ENCODE measurements at places on chromosomes 5 and 9.
A peak's percentile ranks its signal among the peaks of the same experiment; 100 is the strongest.

DNA sequence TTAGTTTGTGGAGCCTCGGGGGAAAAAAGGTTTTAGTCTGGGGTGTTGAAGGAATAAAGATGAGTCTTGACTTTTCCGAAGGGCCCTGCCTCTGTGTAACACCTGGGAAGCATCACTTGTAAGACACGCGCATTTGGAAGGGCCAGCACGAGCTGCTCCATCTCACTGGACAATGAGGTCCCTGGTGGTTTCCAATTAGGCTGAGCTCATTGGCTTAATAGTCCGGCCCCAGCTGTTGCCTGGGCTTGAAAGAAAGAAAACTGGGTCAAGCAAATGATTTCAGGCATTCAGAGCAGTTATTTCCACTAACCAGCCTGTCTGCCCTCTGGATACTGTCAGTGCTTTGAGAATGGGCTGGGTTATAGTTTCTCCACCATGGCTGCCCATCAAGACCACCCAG is 64.5 kb downstream of the NSUN2 start:
- no peak for DNase-seq

- no peak for DNase-seq
Observed at GRCh38 chr5:123094919-123095797, 6.1 kb downstream of the PRDM6 start.

- no peak for DNase-seq
Observed at GRCh38 chr9:97923529-97924108, 1.3 kb upstream of the TRMO start.

GRCh38 chr5:66246608-66247007 is 102.5 kb downstream of the SREK1 start:
- peak; percentile 22 for DNase-seq

- no peak for DNase-seq
Observed at GRCh38 chr5:100838048-100838473, 65.0 kb downstream of the ST8SIA4 start.

DNA sequence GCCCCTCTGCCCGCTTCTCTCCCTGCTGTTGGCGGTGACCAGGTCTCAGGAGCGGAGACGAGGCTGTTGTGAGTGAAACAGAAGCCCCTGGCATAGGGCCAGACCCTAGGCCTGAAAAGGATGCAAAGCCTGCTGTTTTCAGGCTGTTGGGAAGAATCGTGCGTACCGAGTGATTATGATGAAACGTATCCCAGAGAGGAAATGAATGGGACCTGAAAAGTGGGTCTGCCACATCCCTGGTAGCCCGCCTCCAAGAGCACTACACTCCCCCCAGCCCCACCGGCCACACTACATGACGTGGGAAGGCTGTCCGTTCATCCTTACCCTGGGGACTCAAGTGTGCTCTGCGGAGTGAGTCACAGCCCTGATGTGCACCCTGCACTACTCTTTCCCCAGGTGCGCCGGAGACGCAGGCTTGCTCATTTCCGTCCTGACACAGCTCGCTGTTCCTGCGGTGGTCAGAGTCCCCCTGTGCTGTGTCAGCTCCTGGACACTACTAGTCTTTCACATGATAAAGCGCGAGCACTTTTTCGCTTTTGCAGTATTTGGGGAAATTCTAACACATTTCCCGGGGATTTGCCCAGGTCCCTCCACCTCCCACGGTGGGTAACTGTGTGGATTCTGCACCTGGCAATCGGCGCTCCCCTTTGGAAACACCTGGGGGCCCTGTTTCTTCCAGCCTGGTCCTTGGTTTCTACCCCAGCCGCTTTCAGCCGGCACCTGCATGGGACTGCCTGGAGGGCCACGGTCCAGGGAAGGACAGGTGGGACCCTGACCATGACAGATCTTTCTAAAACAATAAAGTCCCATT is 91.5 kb downstream of the ANKRD33B start:
- no peak for DNase-seq

GRCh38 chr5:137129886-137130680 is 369.0 kb downstream of the SPOCK1 start:
- no peak for DNase-seq

- no peak for DNase-seq
Observed at GRCh38 chr9:120532475-120532874, 47.5 kb downstream of the CDK5RAP2 start.

DNA sequence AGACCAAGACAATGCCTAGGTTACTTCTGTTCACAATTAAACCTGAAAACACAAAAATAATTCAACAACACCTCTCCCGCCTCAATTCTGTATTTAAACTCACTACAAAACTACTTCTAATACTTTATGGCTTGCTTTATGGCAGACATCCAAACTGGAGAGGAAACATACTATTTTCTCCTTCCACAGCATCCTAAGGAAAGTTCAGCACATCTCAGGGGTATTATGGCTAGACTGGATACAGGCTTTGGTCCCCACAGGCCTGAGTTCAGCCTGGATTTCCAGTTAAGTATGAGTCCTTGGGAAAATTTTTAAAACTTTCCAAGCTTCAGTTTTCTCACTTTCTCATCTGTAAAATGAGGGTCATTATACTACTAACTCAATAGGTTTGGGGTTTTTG is 480.2 kb downstream of the CAAP1 start:
- no peak for DNase-seq

DNA sequence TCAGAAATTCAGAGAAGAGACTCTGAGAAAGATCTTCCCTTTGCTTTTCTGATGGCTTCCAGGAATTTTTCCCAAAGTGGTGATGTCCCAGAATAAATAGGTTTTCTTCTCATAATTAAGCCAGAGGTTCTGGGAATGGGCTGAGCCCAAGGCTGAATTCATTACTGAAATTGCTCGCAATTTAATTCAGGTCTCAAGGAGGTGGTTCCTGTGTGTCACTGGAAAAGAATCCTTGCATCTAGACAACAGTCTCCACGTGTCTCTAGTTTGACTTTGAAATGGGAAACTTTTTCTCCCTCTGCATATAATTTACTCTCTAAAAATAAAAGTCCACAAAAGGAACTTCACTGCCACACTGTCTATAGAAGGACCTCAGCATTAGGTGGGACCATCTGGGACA is 27.8 kb upstream of the STX17 start:
- no peak for DNase-seq

- DNase-seq: no peak
Observed at GRCh38 chr5:164345173-164345849, 839.9 kb downstream of the MAT2B start.

GRCh38 chr9:21902136-21902535 is 92.1 kb downstream of the CDKN2A start:
- no peak for DNase-seq

DNA sequence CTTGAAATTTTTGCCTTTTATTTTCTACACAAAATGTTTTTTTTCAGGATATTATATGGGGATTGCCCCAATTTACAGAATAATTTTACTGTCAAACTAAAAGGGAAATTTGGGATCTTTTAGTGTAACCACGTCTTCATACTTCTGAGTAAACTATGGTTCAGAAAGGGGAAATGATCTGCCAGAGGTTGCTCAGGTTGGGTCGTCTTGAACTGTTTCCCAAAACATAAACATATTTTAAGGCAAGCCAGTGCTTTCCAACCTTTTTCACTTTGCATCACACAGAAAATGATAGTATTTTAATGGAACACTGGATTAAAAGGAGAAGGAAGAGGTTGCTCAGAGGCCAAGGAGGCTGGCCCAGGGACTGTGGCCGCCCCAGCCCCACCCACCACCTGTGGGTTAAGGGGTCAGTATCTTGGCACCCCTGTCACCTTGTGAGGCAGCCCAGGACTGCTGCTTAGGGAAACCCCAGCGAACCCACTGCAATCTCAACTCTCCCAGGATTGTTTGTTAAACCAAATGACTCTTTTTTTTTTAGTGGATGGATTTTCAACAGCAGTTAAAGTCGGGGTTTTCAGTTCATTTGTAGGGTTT is 142.7 kb upstream of the DHFR start:
- DNase-seq: no peak

DNA sequence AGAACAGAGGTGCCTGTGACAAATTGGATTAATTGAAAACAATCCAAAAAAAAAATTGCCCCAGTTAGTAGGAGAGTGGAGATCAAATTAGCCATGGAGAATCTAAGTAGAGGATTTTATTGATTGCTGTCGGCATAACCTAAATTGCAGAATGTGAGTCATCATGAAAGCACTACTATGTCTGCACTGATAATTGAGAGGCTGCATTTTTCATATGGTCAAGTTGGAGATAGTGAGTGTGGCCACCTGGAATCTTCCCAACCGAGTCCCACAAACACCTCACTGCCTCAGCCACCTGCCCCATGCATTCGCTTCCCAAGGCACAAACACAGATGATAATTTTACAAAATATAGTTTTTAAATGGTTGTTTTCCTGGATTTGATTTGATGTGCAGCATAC is 123.7 kb downstream of the NTRK2 start:
- DNase-seq: no peak

DNA sequence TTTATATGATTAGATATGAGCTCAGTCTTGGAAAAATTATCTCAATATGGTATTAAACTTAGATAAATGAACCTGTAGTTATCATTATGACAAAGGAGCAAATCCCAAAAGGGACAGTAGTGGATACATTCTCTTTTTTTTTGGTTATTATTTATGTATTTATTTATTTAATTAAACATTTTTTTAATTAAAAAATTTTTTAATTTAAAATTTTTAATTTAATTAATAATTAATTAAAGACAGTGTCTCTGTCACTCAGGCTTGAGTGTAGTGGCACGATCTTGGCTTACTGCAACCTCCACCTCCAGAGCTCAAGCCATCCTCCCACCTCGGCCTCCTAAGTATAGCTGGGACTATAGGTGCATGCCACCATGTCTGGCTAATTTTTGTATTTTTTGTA is 15.6 kb downstream of the ANKHD1 start:
- DNase-seq: no peak

GRCh38 chr9:93578844-93579243 is 2.5 kb downstream of the PHF2 start:
- DNase-seq: no peak

Data from GOT3 (cell line).